Stimulated activated CD8-positive, alpha-beta memory T cell treated with anti-CD3 and anti-CD28 coated beads, Interleukin-12 subunit alpha, Interleukin-12 subunit beta, amount 100 ng/mL, for 1 hour (primary cell): ENCODE measurements at places on chromosomes 7 and 10.

GRCh38 chr7:92813390-92814024 lies 22.9 kb downstream of the CDK6 start:
- no peak for DNase-seq

- DNase-seq: no peak
Observed at GRCh38 chr10:90935581-90936275, 14.8 kb upstream of the ANKRD1 start.

- DNase-seq: no peak
Observed at GRCh38 chr10:73576890-73577591, 14.1 kb downstream of the USP54 start.

DNA sequence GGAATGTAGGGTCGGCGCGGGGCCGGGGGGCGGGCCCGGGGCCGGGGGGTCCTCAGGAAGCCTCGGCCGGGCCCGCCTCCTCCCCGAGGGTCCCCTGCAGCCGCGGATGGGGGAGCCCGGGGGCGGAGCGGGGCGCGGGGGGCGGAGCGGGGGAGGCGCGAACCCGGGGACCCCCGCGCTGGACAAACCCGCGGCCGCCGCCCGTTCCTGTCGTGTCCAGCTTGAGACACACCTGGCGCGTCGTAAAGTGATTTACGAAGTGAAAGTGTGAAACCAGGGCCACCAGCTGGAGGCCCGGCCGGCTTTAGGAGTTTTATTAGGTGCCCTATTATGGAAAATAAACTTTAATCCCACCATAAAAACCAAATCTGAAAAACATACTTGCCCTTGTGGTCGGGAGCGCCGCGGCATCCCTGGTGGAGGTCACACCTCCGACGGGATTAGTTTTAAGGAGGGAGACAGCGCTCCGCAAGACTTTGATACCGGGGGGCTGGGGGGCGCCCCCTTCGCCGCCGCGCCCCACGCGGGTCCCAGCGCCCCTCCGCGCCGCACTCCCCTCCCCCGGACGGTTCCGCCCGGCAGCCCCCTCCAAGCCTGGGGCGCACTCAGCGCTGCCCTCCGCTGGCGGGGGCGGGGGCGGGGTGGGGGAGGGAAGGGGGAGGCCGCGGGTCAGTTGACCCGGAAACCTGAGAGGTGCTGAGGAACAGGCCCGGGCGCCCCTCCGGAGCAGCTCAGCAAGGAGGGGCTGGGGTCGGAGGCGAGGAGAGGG lies 10.3 kb downstream of the MNX1 start:
- no peak for DNase-seq

GRCh38 chr10:28564905-28565304 lies 32.0 kb downstream of the WAC start:
- no peak for DNase-seq

GRCh38 chr10:60777696-60778213 lies 523 bp upstream of the CDK1 start:
- no peak for DNase-seq

- DNase-seq: no peak
Observed at GRCh38 chr10:125064681-125065492, 95.5 kb downstream of the CTBP2 start.

GRCh38 chr7:44257618-44258422 lies 57.0 kb downstream of the YKT6 start:
- DNase-seq: peak; percentile 34

GRCh38 chr7:84157171-84157570 lies 37.4 kb downstream of the SEMA3A start:
- no peak for DNase-seq

DNA sequence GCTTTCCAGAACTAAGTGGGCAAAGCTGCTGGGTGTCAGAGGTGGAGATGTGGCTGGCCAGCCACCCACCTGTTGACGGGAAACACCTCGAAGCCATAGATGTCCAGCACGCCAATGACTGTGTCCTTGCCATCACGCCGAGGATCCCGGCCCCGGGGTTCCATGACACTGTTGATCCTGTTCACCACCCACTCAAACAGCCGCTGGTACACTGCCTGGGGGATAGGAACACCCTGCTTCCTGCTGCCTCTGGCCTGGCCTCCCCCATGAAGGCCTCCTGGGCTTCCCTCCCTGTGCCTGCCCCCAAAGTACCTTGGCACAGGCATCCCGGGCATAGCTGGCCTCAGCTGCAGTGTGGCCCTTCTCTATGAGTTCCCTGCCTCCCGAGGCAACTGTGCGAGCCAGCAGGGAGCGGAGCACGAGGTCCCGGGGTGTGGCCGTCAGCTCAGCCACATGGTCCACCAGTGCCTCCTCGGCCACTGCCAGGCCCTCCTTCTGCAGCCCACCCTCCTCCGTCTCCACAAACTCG lies 8.2 kb downstream of the MYO1G start:
- DNase-seq: no peak

DNA sequence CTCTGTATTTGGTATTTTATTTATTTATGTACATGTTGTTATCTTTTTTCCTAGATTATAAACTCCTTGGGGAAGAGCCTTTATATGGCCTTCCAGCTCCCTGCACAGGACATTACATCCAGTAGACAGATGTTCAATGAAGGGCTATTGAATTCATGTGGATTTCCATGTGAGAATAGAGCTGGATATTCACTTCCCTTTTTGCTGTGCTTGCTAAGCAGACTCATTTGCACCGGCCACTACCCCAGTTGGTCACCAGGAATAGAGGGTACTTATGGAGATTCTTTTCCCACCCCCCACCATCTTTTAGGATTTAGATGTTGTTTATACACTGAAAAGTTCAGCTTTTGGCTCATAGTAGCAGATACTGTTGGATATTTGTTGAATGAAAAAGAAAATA lies 374.1 kb downstream of the NRG3 start:
- DNase-seq: no peak

DNA sequence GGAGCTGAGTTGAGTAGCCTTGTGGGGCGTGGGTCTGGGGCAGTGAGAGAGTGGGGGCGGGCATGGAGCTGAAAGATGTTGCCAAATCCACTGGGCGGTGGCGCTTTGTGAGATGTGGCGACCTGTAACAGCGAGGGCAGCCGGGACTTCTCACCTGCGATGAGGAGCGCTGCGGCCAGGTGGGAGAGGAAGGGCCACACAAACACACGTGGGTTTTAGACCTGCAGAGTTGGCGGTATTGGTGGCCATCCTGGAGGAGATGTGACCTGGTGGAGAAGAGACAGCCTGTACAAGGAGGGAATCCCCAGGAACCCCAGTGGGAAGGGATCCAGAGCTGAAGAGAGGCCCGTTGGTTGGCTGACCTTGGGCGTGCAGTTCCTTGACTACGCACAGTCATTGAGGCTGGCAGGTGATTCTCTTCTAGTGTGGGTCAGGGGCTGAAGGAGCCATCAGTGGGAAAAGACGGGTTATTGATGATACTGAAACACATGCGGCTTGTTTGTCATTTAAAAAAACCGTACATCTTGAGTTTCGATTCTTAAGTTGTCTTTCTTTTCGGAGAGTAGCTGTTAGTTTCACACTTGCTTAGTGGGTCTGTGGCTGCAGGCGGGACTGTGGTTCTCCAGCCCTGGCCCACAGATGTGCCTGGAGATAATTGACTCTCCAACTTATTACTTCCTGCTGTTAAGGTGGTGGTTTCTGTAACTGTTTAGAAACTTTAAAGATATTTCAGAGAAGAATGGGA lies 2.4 kb downstream of the CHST12 start:
- no peak for DNase-seq

DNA sequence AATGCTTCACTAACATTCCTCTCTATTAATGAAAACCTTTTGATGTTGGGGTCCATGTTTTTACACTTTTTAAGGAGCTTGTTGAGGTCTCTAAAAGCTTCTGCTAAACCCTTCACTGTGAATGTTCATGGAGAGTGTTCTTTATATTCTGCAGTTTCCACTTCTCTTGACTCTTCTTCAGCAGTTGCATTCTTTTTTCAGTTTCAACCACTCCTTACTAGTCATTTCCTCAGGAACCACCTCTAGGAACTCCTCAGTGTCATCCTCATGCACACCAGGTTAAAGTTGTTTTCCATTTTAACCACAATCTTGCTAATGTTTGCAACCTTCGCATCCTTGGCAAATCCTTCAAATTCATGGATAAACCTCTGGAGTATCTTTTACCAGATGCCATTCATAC lies 821.6 kb downstream of the ANKRD7 start:
- no peak for DNase-seq

GRCh38 chr10:125694883-125695282 lies 11.9 kb upstream of the TEX36 start:
- DNase-seq: no peak

DNA sequence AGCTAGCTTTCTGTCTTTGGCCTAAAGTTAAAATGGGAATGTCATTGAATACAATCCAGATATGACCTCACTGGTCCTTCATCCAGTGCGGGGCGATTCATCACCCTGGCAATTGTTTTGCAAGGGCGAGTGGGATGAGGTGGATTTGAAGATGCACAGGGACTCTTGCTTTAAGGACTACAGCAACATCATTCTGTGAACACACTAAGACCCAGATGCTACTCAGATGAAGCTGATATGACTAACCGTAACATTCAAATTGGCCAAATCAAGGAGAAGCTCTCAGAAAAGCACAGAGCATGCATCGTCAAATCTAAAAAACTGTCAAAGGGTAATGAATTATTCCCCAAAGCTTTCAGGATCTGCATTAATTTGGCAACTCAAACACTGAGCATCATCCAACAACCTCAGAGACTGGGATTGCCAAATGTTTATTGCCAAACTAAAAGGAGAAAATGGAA lies 12.8 kb downstream of the CPA1 start:
- no peak for DNase-seq

GRCh38 chr10:110300486-110300986 lies 4.2 kb downstream of the SMNDC1 start:
- no peak for DNase-seq

- DNase-seq: no peak
Observed at GRCh38 chr7:157234271-157234670, 95.5 kb downstream of the UBE3C start.

- DNase-seq: no peak
Observed at GRCh38 chr7:93228302-93228701, 2.0 kb upstream of the HEPACAM2 start.

DNA sequence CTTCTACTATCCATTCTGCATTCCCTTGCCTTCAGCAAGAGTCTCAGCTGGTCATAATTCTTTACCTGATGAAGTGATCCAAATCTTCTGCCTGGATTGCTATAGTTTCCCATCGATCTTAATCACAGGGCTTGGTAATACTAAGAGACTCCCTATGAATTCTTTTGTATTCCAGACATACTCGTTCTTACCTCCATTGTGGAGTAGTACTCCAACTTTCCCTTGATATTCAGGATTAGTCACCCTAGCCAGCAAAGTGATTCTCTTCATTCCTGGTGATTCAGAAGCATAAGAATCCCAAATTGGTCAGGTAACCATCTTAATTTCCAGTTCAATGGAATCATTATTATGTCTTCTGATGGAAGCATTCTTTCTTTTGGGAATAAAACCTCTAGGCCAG lies 96.7 kb downstream of the TWIST1 start:
- DNase-seq: no peak

GRCh38 chr10:10320956-10321355 lies 696.7 kb upstream of the CELF2 start:
- DNase-seq: no peak

- no peak for DNase-seq
Observed at GRCh38 chr7:25787336-25787735, 364.7 kb upstream of the NFE2L3 start.

DNA sequence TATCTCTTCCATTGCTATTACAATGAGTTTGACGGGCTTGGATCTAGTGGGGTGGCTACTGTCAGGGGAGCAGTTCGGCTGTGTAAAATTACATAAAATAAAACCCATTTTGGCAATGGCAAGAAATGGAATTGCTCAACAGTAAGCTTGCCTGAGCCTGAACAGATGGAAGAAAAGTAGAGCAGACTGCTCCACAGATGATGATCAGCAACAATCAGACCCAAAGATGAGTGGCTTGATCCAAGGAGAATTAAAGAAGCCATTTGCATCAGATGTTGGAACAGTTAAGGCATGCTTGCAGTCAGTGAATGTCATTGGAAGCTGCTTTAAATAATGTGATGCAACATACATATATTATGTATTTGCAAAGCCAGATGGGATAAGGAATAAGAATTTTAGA lies 256.6 kb upstream of the SMIM30 start:
- no peak for DNase-seq

DNA sequence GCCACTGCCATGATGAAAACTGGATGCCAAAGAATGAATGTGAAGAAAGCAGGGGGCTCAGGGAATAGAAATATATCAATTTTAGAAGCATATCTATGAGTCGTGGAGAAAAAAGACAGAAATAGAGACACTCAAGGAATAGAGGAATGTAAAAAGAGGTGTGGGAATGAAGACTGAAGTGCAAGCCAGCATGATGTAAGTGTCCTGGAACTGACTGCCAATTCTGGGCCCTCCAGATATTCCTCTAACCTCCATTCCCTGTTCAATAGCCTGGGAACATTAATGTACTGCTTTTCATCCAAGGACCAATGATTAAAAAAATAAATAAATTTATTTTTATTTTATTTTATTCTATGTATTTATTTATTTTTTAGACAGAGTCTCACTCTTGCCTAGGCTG lies 40.6 kb downstream of the NEBL start:
- DNase-seq: no peak
